ENCODE measurements at places on chromosomes 6 and 20.

GRCh38 chr6:150297327-150298029, 71.3 kb upstream of the IYD start:
- DNase-seq = no peak

DNA sequence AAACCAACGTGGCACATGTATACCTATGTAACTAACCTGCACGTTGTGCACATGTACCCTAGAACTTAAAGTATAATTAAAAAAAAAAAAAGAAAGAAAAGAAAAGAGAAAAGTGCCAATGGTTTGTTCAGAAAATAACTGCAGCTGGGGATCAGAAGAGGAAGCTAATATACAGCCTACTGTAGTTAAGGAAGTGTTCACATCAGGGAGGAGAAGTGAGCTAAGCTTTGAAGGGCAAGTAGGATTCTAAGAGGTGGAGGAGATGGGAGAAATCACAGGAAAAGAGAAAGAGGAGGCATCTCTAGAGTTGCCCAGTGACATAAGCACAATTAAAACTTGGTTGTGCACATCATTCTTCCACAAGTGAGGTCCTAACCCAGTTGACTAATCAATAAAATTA, 214.4 kb upstream of the DTNBP1 start:
- DNase-seq = no peak

DNA sequence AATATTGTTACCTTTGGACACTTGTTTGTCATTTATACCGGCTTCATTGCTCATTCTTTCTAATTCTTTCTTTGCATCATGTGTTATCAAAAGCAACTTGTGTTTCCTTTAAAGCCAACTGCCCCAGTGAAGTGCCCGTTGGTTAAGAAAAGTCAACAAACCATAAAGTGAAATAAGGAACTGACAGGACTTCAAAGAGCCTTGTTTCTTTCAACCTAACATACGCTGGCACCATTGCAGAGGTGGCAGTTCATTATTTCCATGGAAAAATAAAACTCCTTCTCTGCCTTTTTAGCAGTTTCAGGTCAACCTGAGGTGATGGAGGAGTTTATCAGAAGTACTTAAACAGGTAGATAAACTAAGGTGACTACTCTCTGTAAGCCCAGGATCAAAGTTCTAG, 28.8 kb downstream of the FERMT1 start:
- DNase-seq = no peak

- peak; percentile 38 for DNase-seq
Measured at GRCh38 chr6:34544776-34545471, 11.2 kb downstream of the SPDEF start.

- peak; percentile 23 for DNase-seq
Measured at GRCh38 chr6:151763938-151764680, 43.4 kb upstream of the ESR1 start.

DNA sequence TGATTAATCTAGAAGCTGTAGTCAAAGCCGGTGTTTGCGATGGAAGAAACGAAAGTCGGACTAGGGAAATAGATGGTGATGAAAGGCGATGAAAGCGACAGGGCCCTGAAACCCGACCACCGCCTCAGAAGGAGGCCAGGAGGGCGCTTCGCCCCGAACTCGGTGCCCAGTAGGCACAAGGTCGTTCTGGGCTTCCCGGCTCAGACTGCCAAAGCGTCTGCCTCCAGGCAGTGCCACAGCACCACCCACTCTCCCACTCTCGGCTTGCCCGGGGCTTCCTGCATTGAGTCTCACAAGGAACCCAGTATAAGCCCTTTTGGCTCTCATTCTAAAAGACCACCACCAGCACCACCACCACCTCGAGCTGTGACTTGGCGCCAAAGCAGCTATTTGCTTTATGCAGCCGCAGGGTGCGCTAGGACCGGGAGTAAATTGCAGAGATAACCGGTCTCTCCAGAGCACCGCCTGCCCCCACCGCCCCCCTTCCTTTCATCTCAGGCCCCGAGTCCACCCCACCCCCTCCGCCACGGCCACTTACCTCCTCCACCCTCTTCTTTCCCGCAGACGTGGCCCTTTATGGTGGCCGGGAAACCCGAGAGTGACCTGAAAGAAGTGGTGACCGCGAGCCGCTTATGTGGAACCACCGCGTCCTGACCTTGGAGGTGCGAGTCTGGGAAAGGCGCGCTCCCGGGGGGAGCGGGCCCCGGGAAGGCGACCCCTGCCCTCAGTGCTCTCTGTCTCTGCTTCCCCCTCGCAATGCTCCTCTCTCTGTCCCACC, 2.4 kb downstream of the TCF21 start:
- DNase-seq = peak; percentile 21
